ENCODE measurements at places on chromosomes 2 and 18.

GRCh38 chr18:36322408-36322728, 24.9 kb downstream of the FHOD3 start:
- DNase-seq, result no peak

GRCh38 chr2:126940331-126940730, 41.6 kb downstream of the TEX51 start:
- DNase-seq, result no peak

DNA sequence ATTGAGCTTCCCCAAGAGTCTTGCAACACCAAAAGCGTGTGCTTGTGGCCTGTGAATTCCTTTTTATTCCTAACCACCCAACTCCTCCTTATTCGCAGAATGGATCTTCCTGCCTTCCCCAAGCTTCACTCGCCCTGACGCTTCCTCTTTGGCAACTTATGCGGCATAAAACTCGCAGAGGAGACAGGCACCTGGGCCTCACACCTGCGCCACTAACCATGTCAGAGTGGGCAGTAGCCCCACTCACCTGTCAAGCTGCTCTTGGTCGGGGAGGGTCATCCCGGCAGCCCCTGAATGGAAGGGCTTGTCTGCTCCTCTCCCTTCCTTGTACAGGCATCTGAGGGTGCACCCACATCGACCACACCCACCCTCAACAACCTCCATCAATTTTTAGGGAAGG, 106.9 kb upstream of the GPC1 start:
- DNase-seq, result no peak

DNA sequence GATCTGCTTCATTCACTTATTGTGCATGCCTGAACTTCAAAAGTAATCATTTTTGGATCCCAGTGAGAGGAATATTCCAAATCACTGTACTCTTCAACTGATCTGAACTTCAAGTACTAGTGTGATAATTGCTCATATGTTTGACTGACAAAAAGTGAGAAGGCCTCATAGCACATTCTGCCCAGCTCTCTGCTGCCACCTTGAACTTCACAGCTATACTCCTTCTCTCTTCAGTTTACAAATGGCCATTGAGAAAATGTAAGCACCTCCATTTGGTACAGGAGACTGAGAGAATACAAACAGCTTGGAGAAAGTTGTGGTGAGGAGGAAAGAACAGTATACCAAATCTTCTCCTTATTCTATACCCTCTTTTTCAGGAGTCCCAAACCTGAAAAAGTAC, 946.0 kb upstream of the CHAC2 start:
- no peak for DNase-seq

GRCh38 chr2:233850745-233851144, 3.6 kb downstream of the HJURP start:
- DNase-seq, result no peak

DNA sequence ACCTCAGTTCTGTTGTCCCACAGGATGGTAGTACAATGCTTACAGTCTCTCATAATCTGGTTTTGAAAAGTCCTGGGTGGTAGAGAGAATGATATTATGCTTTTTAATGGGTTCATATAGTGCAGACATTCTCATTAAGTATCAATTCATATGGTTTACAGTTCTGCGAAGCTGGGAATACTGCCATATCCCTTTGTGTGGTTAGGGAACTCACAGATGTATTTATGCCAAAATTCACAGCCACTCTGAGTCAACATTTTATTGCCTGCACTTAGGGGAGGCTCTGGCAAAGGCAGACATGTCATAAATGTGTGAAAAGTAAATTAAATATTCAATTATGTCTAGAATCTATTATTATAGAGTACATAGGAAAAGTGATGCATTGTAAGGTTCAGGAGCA, 808.2 kb downstream of the SUCLG1 start:
- no peak for DNase-seq

DNA sequence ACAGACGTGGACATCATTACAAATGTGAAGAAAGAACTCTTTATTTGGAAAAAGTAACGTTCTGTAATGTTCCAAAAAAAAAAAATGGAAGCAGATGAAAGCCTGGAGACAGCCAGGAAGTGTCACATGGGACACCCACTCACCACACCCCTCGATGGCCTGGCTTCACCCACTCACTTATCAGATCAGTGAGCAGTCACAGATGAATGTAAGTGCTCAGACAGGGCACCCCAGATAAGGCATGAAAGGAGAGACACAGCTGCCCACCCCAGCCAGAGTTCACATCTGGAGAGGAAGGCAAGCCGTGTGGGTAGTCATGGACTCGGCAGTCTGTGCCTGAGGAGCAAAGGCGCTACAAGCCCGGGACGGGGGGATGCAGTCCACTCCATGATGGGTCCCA, 105.2 kb downstream of the SEPTIN10 start:
- DNase-seq, result no peak

DNA sequence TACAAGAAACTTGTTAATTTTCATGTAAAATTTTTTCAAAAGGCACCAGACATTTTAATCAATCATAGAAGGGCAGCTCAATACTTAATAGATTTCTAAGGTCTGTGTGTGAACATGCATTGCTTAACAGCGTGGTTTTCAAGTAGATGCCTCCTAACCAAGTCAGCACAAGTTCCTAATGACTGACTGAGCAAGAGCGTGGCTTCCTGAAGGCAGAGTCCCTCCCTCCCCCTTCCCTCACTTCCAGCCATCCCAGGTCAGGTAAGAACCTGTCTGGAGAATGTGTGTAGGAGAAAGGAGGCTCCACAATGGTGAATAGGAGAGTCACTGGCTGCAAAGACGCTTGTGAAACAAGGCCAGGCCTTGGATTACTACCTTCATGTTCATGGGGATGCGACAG, 33.5 kb upstream of the DAPL1 start:
- no peak for DNase-seq

DNA sequence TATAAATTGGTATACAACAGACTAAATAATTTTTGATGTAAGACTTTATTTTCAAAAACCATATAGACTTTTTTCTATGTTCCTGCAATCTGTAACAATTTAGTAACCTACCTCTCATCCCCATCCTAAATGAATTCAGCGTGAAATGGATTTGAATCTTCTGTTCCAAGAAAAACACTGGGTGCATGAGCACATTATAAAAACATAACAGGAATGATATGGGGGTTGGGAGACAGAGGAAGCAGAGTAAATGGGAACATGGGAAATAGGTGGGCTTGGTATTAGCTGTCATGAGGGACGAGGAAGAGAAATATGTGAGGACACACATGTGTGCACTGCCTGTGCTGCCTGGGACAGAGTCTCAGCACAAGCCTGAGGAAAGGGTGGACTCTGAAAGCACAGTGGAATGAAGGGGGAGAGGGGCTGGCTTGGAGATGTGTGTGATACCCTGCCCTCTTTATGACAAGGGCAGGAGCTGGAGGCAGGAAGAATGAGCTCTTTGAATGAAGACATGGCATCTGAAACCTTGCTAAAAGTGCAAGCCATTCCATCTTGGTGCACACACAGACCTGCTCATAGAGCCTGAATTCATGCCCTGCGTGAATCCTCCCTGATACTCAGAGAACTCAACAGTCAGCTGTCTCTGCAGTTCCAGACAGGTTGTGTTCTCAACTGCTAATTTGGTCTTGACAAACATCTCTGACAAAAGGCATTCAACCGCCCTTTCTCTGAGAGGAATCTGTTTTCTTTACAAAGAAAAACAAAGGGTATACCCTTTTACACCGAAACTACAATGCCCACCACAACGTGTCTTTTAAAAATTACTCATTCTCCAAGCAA, 66.6 kb downstream of the EPB41L3 start:
- DNase-seq, result no peak
